ENCODE measurements at places on chromosomes 1 and 21. TPM values are rescaled to one million over a fixed set of nuclear protein-coding genes. Genes with fewer than 3 reads are reported as not detected.

DNA sequence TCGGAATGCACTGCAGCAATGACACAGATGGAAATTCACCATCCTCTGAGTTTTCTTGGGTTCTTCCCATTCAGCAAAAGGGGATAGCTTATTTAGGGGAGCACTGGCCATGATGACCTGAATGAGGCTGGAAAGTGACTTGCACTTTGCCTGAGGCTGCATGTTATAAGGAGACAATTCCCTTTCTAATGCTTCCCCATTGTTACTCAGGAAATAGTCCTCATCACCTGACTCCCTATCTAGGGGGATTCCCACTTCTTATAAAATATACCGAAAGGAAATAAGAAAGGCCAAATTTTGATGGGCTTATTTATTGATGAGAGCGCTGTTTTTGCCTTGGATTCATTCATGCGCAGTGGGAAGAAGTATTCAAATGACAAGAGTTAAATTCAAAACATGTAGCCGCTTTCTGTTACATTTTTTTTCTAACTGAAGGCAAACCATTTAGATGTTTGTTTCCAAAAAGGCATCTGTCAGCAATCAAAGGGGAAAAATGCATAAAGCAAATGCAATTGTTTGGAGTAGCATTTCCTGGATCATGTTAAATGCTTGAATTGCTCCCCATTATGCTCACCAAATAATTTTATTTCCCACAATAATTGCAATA lies 220.3 kb upstream of the NFIA start:
- no peak for DNase-seq

DNA sequence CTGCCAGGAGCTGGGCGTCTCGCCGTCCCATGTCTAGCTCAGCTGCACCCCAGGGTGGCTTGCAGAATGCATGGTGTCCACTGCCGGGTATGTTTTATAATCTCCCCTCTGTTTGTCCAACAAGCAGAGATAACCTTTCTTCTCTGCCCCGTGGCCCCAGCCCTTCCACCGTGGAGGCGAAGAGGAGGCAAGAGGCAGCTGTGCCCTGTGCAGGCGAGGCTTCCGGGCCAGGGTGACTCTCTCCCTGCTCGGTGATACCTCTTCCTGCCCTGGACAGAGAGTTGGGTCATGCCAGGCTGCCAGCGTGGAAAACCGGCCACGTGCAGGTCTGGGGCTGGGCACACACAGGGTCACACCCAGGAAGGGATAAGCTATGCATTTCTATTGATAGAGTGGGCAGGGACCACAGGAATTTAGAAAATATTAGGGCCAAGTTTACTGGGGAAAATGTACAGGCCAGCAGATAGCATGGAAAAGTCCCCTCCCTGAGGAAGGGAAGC lies at the start of gene TFF2:
Gene TFF2 (minus strand): TSS at position 68 of the 500 bp plus-strand sequence. CDS start 37 bp downstream, at position 31.
- peak; percentile 28 for DNase-seq

- no peak for DNase-seq
Observed at GRCh38 chr1:40876436-40876761, 14.2 kb upstream of the CITED4 start.

GRCh38 chr1:20071416-20071815 lies 1.4 kb downstream of the PLA2G5 start:
- DNase-seq = no peak

DNA sequence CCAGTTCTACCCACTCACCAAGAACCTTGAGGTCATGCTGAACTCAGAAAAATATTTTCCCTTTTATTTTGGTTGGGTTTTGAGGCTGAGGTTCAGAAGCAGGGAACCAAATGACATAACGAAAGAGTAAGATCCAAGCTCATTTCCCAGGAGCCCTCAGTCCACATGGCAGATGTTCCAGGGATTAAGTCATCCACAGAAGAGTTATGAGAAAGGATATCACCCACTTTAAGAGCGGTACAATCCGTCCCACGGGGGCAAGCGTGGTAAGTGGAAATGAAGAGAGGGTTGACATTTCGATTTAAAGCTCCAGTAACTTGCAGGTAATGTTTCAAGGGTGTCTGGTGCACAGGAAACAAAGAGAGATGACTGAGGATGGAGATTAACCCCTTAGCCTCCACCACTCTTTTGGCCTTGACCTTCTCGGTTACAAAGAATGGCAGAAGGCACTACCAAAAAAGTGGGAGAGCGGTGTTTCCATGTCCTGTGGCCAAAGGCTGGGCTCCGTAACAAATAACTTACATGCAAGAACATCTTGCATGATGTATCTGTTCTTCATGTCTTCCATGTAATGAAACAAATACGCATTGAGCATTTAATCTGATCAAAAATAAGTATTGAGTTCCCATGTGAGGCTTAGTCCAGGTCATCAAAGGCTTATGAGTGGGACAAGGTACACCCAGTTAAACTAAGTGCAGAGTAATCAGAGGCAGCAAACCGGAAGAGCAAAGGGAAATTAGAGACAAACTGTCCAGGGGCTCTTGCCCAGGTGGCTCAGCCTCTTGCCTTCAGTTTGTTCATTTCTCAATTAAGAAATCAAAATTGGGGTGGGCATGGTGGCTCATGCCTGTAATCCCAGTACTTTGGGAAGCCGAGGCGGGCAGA lies 241.4 kb downstream of the TOMM20 start:
- DNase-seq = no peak

DNA sequence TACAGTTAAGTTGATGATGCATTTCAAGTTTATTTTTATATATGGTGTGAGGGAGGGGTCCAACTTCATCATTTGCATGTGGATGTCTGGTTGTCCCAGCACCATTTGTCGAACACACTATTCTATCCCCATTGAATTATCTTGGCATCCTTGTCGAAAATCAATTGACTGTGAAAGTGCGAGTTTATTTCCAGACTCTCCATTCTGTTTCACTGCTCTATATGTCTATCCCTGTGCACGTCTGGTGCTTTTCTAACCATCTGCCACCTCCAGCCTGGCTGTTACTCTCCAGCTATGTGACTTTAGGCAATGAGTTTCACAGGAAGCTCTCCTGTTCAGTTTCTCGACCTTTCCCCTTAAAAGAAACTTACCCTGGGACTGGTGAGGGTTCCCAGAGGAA lies 137.1 kb upstream of the KLHDC7A start:
- DNase-seq = no peak

DNA sequence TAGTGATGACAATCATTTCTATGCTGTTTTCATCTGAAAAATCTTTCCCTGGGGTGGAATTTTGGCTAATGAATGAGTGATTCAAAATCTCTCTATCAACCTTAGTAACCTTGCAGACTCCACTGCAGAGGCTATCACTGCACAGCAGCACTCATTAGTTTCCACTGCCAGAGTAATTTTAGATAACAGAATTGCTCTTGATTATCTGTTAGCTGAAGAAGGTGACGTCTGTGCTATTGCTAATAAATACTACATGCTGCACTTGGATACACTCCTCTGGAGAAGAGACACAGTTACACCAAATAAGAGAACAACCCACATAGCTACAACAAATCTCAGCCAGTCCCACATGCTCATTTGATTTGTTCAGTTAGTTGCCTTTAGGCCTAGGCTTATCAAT lies 1348.4 kb downstream of the NCAM2 start:
- no peak for DNase-seq

HP1BP3 gene
- total RNA-seq = 223 TPM

- DNase-seq = no peak
Observed at GRCh38 chr1:77253211-77253610, 28.6 kb upstream of the AK5 start.

LMOD1 gene
- total RNA-seq = 0.60 TPM

GRCh38 chr1:198423673-198424072 lies 116.8 kb downstream of the ATP6V1G3 start:
- DNase-seq = peak; percentile 47

Measured in endodermal cell (in vitro differentiated cells).